T-cell (primary cell): ENCODE measurements at places on chromosomes 1 and 21.

DNA sequence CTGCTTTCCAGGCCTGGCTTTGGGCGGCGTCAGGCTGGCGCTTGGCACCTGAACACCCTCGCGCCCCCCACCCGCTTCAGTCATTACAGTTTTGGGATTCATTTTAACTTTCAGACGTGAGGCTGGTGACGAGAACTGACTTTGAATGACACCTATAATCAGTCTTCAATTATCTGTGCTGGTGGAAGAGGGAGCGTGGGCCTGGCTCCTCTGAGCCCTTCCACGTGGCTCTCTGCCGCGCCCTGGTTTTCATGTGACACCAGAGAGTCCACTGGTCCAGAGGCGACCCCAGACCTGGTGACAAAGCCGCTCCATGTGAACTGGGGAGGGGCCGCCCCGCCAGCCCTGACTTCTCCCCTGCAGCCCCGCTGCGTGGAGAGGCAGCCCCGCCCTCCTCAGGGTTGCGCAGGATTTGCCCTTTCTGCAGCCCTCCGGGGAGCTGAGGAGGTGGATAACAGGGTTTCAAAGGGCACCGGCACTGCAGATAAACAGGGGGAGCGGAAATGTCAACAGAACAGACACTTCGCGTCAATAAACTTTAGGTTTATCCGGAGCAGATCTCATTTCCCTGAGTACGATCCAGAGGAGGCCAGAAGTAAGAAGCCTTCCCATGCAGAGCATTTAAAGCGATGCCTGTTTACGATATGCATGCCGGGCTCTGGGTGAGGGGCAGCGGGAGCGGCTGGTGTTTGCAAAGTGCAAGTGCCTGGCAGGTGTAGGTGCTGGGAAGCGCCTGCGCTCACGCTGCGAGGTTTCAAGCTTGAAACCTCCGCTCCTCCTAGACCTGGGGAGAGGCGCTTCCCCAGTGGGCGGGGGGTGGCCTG lies 56.4 kb downstream of the AJAP1 start:
- DNase-seq, result no peak

- DNase-seq, result no peak
Measured at GRCh38 chr1:212542761-212543187, 65.8 kb upstream of the ATF3 start.

GRCh38 chr1:76048219-76048618 lies 26.3 kb upstream of the ST6GALNAC3 start:
- no peak for DNase-seq

DNA sequence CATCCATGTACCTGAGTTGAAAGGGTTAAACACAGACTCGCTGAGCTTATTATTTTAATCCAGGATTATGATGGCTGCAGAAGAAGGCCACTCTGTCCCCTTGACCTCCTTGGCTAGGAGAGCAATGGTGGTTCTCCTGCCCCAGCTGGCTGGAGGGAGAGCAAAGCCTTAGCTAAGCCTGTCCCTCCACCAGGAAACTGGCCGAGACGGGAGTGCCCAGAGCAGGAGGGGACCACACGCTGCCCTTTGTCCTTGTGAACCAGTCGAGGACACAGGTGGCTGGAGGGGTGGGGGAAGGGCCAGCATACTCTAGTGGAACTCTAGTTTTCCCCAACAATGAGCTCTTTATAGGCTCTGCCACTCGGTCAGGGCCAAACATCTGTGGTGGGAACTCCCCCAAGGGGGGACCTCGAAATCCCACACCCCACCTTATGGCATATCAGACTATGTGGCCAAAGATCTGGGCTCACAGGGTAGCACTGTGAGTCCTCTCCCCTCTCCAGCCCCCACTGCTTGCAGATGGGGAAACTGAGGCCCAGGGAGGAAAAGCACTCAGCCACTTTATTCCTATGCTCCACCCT lies 12.9 kb downstream of the KIAA1614 start:
- DNase-seq, result no peak

DNA sequence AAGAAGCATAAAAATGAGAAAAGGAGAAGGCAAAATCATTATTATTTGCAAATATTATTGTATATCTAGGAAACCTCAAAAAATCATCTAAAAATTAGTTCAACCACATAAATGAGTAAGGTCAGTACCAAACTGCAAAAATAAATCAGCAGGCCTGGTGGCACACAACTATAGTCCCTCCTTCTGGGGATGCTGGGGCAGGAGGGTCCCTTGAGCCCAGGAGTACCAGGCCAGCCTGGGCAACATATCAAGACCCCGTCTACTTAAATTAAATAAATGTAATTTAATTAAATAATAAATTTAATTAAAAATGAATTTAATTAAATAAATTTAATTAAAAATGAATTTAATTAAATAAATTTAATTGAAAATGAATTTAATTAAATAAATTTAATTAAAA lies 40.3 kb upstream of the TRIM67 start:
- DNase-seq, result no peak

DNA sequence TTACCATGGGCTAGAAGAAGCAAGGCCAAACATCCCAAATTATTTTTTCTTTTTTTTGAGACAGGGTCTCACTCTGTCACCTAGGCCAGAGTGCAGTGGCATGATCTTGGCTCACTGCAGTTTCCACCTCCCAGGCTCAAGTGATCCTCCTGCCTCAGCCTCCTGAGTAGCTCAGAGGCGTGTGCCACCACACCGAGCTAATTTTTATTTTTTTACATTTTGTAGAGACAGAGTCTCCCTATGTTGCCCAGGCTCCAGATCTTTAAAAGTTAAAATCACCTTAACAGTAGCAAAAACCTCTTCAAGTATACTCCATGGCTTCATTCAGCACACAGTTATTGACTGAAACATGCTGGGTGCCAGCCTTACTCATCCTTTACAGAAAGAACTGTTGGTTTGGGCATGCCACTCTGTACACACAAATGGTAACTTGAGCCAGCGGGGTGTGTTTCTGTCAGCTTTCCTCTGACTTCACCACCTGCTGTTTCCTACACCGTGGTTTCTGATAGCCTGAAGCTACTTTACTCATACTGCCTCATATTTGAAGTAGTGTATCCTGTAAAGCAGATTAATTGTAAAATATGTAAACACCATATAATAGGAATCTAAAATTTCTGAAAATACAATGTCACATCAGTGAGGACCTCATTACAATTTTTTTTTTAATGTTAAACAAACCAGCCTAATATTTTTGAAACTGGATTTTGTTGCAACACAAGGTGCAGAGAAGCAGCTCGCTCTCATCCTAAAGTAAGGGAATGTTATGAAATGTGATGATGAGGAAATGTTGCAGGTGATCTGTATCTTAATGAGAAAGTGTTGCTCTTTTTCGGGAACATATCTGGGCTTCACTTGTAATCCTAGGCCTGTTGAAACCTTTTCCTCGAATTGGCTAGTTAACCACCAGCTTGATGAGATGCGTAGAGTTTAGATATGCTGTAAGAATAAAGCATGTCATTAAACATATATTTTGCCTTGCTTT lies 113.9 kb downstream of the ATP5PO start:
- DNase-seq, result no peak

DNA sequence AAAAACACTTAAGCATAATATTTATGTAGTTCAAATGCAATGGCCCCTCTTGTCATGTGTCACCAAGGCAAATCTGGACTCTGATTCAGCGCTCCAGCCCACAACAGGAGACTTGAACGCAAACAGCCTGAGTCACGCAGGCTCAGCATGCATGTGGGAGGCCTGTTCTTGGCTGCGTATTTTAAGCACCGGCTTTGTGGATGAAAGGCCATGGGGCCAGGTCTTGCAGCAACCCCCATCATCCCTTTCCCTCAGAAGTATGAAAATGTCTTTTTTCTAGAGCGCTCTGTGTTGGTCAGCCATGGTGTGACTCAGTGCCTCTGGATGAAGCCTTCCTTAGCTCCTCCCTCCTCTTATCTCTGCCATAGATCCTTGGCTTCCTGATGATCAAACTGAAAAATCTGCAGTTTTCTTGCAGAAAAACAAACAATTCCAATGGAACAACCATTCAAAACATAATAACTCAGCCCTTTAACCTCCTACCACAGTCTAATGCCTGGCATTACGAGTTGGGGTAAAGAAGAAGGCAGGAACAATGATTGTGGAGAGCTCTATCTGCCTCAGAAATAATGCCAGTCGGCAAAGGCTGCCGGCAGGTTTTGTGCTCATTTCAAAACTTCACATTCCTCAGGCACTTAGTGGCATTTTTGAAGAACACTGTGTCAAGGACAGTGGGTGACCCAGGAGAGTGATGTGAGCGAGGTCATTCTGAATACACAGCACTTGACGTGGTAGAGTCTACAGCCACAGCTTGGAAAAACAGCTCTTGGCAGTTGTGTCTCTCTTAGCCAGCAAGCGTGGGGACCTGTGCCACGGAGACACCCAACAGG lies 167.5 kb downstream of the CLIC6 start:
- DNase-seq, result no peak

DNA sequence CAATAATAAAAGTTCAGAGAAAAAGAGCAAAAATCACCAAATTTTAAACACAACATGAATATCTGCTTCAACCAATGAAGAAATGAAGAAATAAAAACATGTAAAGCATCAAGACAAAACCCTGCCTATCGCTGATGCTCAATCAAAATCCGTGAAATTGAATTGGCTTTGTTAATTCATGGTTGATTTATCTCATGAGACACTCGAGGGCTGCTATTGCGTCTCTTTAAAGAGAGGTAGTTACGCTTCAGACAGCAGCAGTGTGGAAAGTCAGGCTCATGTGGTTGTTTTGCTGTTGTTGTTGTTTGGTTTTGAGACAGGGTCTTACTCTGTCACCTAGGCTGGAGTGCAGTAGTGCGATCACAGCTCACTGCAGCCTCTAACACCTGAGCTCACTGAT lies 65.5 kb upstream of the RGS7 start:
- DNase-seq, result no peak

- DNase-seq, result peak; percentile 53
Measured at GRCh38 chr1:165914136-165914798, 86.9 kb downstream of the UCK2 start.

GRCh38 chr1:54764922-54765561 lies 719 bp upstream of the PARS2 start:
- no peak for DNase-seq

DNA sequence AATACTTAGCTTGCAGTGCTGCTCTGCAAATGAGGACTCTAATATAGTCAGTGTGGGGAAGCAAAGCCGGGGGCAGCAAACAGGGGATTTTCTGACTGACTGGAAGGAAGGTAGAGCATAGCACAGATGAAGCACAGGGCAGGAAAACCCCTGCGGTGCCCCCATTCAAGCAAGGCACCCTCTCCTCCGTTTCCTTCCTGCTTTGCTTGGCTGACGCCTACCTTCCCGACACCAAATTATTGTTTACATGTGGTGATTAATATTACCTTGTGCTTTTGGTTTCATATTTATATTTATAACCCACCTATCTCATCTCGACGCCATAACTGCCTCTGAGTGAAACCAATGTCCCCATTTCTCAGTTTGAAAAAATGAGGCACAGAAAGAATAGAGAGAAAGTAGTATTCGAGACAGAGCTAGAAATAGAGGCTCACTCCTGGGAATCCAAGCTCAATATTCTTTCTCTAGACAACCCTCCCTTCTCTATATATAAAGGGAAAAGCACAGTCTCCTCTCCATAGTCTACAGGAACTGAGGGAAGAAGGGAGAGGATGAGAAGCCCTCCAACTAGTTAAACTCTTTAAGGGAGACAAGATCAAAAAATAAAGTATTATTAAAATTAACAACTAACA lies 41.3 kb downstream of the PIK3C2B start:
- peak; percentile 44 for DNase-seq
